Retina (tissue), 1 donor: ENCODE measurements at places on chromosomes 3 and 15.

DNA sequence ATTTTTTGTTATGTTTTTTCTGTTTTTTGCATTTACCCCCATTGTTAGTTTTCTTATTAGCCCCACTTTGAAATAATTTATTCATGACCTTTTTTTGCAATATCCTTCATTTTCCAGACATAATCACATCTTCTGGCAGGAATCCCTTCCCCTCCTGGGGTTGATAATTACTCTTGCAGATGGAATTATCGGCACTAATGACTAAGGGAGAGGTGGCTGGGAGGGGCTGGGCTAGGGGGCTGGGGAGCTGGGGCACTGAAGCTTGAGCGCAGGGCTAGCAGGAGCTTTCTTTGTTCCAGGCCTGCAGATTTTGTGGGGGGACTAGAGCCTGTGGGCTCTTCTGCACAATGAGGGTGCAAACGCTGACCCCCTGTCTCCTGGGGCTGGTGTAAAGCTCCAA lies 77.8 kb downstream of the RAB11A start:
- DNase-seq: no peak

DNA sequence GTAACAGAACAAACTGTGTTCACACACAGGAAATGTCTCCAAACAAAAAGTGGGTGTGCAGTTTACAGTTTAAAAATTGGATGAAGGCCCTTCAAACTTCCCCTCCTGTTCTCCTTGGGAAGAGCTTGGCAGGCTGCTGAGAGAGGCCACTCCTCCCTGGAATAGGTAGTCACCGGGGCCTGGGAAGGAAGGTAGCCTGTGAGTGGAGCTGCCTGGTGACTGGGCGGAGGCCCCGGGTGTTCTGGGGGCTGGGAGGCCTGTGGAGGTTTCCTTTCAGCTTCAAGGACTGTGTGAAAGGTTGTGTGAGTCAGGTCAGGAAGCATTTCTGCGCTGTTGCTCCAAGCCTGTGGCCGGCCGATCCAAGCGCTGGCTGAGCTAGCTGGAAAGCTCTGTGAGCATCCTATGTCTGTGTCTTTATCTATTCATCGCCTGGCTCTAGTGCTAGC lies 14.1 kb downstream of the SLCO3A1 start:
- DNase-seq: no peak

DNA sequence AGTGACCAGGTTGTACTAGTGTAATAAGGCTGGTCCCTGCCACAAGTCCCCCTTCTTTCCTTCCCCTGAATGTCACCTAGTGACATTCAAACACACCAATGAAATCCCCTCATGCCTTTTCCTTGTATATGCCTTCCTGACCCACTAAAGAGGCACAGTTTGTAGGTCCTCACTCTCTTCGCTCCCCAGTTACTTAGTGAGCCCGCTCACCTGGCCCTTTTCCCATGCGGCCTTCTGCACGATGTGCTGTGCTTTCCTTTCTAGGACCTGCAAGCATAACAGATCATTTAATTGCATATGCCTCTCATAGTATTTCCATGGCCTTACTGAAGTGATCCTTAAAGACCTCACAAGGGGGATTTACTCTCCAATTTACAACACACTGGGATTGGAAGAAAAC lies 146.3 kb downstream of the THRB start:
- no peak for DNase-seq

GRCh38 chr3:9930804-9931418 lies 2.7 kb upstream of the CRELD1 start:
- DNase-seq: no peak

DNA sequence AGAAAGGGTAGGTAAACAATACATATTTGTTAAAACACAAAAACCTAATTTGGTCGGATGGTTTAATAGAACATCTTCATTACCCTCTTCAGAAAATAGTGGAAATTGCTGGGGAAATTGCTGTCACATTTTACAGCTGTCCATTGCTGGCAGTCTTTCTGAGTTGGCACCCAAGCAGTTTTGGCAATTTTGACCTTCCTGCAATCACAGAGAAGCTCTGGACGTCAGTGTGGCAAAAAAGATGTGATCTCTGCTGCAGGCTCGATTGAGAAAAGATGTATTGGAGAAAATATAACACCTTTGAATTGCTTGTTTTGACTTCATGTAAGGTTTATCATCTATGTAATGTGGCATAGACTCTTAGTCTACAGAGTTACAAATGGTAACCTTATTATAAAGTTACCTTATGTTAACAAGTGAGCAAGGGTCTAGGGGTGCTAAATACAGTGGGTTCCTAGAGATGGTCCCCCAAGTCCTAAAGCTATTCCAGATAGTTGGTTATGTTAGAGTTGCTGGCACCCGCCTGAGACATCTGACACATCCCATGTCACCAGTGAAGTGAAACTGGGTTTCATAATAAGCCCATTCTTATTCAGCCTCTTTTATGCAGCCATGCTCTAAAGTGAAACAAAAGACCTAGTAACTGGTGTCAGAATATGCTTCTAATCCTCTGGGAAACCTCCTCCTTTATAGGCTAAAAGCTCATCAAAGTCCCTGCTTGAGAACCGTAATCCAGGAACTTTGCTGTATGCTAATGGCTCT lies 14.0 kb downstream of the UBE2E1 start:
- no peak for DNase-seq

DNA sequence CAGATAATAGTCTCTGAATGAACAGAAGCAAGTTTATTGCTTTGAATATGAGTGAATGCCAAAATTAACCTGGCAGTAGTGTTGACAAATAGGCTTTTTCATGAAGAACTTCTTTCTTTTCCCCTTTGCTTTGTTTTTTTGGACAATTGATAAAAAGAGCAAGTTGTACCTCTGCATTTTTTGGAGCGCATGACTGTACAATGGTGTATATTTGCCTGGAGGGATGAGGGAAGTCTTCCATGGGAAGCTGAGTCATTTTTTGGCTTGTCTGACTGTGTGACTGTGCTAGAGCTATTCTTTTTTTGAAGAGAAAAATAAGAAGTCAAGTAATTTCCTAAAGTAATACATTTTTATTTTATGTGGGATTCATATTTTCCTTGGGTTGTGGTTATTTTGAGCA lies 186.9 kb downstream of the KLHL25 start:
- no peak for DNase-seq

- no peak for DNase-seq
These were observed 503.4 kb upstream of the CBLB start for GRCh38 chr3:106371971-106372805.

DNA sequence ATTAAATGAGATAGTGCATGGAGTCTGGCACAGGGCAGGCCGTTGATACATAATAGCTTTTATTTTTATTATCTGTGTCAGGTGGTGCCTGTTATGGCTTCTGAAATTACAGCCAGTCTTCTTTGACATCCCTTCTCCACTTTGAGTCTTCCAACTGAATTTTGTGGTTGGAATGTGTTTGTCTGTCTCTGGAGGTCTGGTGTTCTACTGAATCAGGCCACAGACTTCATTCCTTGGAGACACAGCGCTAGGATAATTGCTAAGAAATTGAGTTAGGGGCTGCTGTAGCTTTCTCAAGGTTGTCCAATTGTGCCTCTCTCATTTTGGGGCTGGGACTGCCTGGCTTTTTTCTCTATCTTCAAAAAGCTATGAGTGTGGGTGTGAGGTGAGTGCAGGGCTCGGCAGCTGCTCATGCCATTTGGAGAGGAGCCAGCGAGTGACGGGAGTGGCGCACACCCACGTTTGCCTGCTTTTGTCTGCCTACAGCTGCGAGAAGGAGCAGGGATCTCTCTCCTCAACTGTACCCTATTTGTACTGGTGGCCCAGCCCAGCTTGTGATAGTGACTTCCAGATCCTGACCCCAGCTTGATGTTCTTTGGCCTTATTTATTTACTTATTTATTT lies 49.8 kb upstream of the SYN2 start:
- DNase-seq: no peak

GRCh38 chr15:93299675-93300074 lies 210.7 kb upstream of the RGMA start:
- DNase-seq: no peak

DNA sequence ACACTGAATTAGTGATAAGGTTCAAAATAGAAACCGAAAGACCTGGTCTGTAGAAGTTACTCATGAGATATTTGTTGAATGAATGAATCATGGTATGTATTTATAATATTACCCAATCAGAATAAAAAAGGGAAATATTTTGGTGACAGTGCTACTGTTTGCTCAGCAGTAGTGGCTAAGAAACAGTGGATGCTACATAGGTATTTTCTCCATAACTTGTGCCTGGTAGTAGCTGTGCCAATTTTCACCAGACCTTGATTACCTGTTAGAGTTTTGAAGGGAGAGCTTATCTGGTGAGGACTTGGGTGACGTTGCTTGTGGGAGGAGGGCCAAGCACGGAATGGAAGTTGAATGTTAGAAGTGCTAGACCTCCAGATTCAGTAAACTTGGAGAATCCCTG lies 14.3 kb downstream of the LIMD1 start:
- DNase-seq: no peak

DNA sequence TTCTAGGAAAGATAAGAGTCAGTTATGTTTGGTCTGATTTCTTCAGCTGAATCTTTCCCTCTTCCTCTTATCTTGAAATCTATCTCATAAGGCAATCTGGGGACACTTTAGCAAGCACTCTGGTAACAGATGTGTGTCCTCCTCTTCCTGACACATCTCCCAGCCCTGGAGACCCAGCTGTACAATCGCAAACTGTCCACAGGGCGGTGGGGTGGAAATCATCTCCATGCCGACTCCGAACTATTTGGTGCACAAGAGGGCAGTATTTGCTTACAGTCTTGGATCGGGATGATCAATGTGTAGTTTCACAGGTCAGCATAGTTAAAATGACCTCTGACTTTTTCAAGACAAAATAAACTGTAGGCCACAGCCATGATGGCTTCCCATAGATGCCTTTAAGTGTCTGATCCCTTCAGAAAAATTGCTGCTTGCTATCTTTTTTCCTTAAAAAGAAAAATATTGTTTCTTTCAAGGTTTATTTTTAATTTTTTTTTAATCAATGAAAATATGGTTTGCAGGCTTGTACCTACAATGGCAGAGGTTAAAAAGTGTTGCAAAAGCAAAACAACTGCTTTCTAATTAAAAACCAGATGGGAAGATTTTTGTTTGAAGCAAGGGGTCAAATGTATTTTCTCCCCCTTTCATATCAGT lies 17.7 kb downstream of the EEFSEC start:
- peak; percentile 69 for DNase-seq

GRCh38 chr3:4904811-4905695 lies 74.2 kb upstream of the BHLHE40 start:
- DNase-seq: no peak

DNA sequence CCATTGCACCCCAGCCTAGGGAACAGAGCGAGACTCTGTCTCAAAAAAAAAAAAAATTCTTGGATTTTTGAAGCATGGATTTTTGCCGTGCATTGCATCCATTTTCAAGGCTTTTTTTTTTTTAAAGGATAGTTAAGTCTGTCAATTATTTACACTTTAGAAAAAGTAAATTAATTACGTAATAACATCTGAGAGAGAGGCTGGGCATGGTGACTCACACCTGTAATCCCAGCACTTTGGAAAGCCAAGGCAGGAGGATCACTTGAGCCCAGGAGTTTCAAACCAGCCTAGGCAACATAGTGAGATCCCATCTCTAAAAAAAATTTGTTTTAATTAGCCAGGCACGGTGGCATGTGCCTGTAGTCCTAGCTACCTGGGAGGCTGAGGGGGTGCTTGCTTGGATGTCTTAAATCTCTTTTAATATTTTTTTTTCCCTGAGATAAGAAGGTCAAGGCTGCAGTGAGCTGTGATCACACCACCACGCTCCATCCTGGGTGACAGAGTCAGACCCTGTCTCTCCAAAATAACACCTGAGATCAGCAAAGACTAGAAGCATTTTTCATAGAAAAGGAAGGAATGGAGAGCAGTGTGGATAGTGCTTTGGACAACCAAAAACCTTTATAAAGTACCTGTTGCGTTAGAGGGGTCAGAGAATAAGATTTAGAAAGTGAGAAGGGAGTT lies 6.8 kb upstream of the SENP7 start:
- no peak for DNase-seq

- no peak for DNase-seq
These were observed 5.5 kb downstream of the PLD1 start for GRCh38 chr3:171804618-171805389.

- DNase-seq: no peak
These were observed 58.6 kb upstream of the NUDT16 start for GRCh38 chr3:131323014-131323413.

- no peak for DNase-seq
These were observed 174.0 kb downstream of the RAB11A start for GRCh38 chr15:66043264-66043663.

DNA sequence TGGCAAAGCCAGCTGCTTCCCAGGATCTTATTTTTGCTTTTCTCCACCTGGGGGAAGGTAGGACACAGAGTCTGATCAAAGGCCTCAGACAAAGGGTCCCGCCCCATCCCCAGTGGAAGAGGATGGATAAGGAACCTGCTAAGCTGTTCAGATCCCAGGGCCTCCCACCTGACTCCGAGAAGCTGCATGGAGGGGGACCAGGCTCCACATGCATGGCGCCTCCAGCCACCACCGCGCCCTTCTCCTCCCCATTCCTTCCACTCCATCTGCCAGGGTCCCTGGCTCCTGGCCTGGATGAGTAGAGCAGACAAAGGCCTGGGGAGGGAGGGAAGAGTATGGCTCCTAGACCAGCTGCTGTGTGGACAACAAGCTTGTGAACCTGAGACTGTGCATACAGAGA lies 20.0 kb upstream of the CRABP1 start:
- DNase-seq: peak; percentile 60

- no peak for DNase-seq
These were observed 499.0 kb upstream of the ATP11B start for GRCh38 chr3:182294256-182294655.

- DNase-seq: no peak
These were observed 3.6 kb upstream of the PRRT3 start for GRCh38 chr3:9955611-9956352.

GRCh38 chr15:25408929-25409328 lies 29.9 kb downstream of the UBE3A start:
- DNase-seq: no peak

GRCh38 chr3:194046531-194046930 lies 89.4 kb upstream of the HES1 start:
- no peak for DNase-seq

DNA sequence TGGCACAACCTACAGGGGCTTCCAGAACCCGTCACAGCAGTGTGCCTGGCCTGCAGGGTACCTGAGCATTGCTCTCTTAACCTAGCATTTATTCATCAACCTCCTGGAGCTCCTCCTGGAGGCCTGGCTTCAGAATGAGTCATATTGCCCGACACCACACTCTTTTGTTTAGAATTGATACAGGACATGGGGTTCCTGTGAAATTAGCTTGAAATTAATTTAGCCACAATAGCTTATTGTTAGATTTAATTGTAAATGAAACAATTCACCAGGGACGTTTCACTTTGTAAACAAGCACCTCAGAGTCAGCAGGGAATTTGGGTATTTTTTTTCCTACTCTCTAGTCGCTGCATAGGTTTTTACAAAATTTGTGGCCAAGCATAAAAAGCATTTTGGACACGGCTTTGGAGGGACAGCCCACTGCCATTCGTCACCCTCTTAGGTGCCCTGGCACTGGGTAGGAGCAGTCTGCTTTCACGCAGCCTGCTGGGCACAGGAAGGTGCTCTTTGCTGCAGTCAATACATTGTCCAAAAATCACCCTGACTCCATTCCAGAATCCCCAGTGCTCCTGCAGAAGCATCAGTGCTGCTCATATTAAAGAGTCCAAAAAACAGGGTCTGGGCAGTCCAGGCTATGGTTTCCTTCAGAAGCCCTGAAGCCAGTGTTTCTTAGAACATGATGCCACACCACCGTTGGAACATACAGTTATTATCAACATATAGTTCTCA lies 60.8 kb upstream of the MEF2A start:
- DNase-seq: no peak

- no peak for DNase-seq
These were observed 655.2 kb downstream of the DIPK2A start for GRCh38 chr3:144626835-144627234.
